Stomach (tissue), 19 donors: ENCODE measurements at places on chromosomes 16 and 17.

DNA sequence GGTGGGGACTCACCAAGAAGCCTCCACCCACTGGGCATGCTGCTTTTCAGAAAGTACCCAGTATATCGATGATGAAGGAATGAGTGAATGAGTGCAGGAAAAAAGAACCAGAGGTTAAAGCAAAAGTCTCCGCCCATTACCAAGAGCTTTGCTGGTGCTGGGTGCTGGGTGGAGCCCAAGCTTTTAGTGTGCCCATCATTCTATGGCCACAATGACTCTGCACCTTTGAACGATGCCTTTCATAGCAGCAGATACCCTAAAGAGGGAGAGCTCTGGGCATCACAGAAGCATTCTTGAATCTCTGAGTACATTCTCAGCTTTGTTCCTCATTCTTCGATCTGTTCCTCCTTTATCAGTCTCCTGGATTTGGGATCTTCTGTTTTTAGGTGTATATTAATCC lies 450.7 kb upstream of the CCL2 start:
- DNase-seq: no peak

DNA sequence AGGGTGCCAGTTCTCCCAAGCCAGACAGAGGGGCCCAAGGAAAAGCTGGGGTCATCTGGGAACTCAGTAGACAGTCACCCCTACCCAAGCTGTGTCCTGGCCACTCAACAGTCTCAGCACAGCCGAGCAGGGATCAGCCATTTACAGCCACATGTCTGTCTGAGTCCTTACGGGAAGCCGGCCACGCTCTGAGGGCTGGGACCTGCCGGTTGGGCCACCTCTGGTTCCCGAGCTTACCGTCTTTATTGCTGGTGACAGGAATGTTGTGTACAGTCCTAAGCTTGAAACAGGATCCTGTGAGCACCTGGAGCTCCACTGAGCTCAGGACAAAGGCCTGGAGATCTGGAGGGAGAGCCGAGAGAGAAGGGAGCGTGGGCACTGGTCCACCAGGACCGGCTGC lies 59.8 kb downstream of the TIMM22 start:
- DNase-seq: no peak

DNA sequence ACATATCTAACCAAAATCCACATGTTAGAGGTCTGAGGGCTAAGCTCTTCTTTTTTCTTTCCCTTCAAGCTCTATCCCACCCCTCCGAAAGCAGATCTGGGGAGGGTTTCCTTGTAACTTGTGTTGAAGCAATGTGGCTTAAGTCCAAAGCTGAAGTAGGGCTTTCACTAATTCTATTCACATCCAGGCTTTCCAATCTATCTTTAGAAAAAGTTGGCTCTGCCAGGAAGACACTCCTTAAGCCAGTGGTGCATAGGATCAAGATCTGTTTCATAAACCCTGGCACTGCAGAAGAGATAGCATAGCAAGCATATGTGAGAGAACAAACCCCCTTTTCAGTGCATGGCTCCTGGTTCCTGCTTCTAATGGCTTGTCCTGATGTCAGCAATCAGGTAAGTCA lies 34.9 kb upstream of the DHX40 start:
- no peak for DNase-seq

- no peak for DNase-seq
Observed at GRCh38 chr17:17403065-17403464, 73.7 kb upstream of the MED9 start.

DNA sequence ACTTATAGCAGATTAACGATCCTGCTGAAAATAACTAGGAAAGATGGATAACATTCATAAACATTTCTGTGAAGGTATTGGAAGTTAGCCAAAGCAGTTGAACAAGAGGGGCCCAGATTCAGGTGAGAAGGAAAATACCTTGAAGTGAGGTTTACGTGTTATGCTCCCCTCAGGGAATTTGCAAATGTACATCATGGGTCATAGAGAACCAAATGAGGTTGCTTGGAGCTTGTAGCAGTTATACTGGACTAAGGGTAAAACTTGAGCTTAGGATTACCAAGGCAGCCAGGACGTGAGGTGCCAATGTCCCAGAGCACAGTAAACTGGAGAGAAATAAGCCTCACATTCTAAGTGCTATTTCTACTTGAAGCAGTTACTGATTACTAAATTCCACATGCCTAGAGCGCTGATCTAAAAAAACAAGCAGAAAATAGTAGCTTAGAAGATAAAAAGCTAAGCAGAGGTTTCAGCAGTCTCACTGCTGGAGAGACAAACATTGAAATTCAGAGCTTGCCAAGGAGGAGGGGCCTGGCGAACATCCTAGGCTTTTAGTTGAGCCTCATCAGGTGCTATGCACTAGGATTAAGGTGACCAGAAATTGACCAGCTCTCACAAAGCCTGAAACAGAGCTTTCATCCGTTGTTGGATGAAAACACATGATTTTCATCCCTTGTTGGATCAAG lies 136.7 kb upstream of the FAM20A start:
- DNase-seq: peak; percentile 39

- peak; percentile 41 for DNase-seq
Observed at GRCh38 chr16:75754141-75754540, 27.9 kb upstream of the CPHXL start.

- no peak for DNase-seq
Observed at GRCh38 chr17:82602487-82602886, 45.8 kb downstream of the WDR45B start.

DNA sequence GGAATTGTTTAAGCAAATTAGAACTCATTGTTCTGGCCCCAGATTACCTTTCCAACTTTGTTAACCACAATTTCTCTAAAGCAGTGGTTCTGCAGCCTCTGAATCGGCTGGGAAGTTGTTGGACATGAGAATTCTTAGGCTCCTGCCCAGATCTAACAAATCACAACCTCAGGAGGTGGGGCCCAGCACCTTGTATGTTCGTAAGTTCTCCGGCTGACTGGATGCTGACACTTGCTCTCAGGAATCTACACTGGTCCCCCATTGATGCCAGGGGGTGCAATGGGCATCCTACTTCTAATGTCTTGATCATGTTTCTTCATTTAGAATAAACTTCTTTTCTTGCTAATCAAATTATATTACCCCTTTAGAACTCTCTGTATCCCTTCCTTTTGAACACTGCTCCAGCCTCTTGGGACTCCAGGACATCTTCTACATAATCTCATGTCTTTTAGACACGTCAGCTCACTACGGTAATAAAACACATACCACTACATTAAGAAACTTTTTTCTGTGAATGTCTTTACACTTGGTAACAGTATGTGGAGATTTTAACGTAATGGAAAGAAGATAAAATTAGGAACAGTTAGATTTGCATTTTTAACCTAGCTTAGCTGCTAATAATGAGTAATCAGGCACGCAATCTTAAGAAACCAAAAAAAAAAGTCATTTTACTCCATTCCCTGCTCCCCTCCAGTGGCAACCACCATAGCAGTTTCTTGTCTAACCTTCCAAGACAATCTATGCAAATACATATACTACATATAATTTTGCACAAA lies 143.2 kb downstream of the ITFG1 start:
- DNase-seq: no peak

DNA sequence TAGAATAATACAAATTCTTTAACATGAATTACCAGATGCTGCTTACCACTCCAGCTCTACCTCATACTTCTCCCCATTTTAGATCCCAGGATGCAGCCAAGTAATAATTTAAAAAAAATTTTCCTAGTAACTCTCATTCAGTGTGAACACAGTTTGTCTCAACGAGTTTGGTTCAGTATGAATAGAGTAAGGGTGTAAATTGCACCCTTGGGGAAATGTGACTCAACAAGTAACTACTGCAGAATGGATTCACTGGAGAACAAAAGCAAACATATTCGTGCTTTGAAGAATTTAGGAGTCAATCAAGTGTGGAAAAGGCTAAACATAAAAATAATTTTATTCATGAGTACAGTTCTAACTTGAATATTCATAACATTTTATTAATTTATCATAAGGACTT lies 23.0 kb downstream of the KCNJ16 start:
- DNase-seq: no peak

GRCh38 chr16:49471038-49471727 lies 97.6 kb downstream of the C16orf78 start:
- no peak for DNase-seq

DNA sequence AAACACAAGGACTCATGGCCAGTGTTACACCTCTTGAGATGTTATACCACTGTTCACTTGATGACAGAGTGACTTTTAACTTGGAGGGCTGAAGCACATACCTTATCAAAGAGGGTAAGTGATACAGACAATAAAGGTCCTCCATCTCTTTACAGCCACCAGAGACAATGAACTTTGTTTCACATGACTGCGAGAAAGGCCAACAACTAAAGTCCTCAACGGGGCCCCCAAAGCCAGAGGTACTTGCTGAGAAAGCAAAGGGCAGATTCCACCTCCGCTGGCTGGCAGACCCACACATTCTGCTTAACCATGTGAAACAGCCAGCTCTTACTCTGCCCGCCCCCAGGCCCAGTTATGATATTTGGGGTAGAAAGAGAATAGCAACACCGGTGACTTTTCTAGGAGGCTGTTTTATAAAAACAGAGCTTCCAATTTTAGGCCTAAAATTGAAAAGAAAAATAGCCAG lies 21.4 kb downstream of the DCUN1D3 start:
- DNase-seq: no peak

DNA sequence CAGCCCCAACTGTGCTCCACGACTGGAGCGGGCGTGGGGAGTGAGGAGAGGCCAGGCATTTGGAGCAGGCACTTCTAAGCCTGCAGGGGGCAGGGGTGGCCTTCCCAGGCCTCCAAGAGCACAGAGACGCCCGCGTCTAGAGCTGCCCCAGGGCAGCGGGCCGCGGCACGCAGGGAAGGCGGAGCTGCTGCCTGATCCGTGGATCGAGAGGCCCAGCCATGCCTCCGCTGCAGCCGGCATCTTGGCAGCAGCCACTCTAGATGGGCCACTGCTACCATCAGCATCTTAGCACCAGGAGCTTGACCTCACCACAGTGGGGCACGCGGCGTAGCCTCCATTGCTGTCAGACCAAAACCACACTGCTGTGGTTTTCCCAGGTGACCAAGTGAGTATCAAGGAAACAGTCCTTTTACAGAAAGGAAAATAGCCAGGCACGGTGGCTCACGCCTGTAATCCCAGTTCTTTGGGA lies 20.4 kb upstream of the WDR45B start:
- peak; percentile 83 for DNase-seq

DNA sequence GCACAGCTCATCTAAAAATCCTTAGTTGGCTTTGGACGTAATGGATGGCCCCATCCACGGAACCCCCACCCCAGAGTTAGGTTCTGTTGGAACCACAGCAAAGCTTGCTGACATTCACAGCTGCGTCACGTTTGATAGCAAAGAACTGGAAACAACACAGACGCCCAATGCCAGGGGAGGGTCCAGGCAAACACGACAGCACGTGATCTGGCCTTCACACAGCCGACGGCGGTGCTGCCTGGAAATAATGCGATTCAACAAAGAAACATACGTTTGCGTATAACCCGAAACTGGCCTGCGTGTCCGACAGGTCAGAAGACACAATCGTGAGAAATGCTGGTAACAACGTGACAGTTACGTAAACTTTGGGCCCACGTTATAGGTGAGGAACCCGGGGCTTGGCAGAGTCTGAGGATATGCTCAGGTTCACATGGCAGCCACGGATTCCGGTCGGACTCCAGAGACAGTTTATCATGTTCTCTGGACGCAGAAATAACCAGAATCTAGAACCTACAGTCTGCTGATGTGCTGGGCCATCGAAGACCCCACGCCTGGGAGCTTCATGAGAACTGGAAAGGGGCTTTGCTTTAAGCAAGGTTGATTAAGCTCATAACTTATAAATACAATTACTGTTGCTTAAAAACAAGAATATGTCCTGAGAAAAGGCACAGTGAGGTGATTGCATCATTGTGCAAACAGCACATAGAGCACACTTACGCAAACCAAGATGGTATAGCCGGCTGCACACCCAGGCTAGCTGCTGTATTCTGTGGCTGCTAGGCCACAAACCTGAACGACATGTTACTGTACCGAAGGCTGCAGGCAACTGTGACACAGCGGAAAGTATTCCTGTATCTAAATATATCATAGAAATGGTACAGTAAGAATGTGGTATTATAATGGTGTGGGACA lies 70.4 kb downstream of the RPH3AL start:
- no peak for DNase-seq

- DNase-seq: peak; percentile 18
Observed at GRCh38 chr17:8143581-8144400, 8.4 kb downstream of the PER1 start.

DNA sequence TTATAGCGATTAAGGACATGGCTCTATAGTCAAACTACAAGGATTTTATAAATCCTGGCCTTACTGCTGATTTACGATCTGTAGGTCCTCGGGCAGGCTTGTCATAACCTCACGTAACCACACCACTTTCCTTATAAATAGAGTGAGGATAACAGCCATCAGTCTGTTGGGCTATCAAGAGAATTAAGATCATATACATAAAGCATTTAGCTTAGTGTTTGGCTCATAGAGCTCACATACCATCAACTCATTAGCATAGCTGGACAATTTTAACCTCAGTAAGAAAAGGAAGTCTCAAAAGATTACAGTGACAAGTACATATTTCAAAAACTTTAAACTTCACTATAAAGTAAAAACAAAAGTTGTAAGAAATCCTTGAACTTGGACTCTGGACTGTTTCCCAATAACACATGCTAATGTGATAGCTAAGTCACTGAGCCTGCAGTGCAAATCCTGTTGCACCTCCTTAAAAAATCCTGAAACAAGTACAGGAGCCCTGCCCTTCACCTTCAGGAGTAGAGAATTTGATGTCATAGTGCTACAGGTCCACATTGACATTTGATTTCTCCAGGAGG lies 20.8 kb upstream of the CLEC3A start:
- no peak for DNase-seq

DNA sequence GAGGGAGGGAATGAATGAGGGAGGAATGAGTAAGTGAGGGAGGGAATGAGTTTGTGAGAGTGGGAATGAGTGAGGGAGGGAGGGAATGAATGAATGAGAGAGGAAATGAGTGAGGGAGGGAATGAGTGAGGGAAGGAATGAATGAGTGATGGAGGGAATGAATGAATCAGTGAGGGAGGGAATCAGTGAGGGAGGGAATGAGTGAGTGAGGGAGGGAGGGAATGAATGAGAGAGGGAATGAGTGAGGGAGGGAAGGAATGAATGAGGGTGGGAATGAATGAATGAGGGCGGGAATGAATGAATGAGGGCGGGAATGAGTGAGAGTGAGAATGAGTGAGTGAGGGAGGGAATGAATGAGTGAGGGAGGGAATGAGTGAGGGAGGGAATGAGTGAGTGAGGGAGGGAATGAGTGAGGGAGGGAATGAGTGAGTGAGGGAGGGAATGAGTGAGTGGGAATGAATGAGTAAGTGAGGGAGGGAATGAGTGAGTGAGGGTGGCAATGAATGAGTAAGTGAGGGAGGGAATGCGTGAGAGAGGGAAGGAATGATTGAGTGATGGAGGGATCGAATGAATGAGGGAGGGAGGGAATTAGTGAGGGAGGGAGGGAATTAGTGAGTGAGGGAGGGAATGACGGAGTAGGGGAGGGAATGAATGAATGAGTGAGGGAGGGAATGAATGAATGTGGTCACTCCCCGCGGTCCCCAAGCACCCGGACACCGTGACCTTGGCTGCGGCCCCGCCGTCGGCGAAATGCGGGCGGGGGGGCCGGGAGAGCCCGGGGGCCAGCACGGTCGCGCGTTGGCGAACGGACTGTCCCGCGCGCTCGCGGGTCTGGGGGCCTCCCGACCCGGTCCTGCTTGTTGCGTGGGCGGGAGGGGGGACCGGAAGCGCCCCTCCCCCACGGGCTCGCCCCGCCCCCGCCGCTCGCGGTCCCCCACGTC lies 1.1 kb upstream of the UBE2I start:
- DNase-seq: no peak

GRCh38 chr17:46978489-46979146 lies 435 bp downstream of the RPRML start:
- no peak for DNase-seq

GRCh38 chr16:86982347-86982596 lies 334.9 kb downstream of the C16orf95 start:
- DNase-seq: no peak
